ENCODE measurements at places on chromosomes 1 and 21.

DNA sequence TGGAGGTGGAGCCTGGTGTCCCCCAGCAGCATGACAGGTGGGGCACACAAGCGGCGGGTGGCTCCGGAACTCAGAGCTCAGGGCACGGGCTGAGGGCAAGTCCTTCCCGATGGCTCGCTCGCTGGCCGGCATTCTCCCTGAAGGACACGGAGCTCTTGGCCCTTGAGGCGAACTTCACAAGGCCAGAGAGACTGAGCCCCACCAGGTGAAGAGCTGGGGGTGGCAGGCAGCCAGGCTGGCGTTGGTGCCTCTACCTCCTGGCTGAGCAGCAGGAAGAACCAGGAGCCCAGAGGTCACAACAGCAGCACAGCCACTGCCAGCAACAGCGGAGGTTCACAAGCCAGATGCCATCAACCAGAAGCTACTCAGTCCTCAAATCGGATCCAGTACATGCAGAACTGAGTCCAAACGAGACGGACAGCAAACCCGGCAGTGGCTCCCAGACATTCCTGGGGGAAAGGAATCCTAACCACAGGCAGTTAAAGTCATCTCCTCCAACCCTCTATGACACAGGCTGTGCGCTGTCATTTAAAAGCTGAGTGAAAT, 54.1 kb downstream of the NPHP4 start:
- no peak for DNase-seq

DNA sequence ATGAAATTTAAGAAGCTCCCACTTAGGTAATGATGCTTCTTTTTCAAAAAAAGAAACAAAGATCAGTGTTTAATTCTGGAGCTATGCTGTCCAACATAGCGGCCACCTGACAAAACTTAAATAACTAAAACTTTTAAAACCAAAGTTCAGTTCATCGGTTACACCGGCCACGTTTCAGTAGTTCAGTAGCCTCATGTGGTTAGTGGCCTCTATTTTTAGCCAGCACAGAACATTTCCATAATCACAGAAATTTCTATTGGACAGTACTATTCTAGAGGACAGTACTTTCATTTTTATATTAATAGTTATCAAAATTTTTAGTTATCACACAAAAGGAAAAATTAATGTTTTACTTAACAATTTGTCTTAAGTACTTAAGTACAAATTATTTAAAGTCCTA, 141.0 kb downstream of the USP25 start:
- DNase-seq: no peak

GRCh38 chr21:42122398-42122797, 51.3 kb downstream of the UMODL1 start:
- DNase-seq: no peak

DNA sequence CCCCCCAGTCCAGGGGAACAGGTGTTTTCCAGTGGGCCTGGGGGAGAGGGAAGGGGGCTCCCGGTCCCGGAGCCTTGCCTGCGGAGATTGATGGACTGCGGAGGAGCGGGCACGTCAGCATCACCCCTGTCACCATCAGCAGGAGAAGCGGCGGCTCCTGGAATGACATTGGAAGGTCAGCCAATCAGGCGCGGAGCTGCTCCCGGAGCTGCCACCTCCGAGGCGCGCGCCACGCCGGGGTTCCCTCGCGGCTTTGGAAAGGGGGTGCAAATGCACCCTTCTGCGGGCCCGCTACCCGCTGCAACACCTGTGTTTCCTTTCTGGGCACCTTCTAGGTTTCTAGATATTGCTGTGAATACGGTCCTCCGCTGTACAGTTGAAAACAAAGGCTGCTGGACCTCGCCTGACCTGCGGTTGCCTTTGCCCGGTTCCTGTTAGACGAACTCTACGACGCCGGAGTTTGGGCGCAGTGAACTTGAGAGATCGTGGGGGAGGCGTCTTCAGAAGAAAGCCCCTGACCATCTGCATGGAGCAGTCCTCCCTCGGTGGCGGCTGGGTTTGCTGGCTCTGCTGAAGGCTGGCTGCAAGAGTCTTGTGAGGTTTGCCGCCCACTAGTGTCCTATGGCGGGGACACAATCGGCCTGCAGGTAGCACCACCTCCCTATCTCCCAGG, 5.3 kb downstream of the DSCAM start:
- peak; percentile 65 for DNase-seq

GRCh38 chr1:17795836-17796645, 40.9 kb downstream of the ACTL8 start:
- DNase-seq: no peak

- no peak for DNase-seq
Measured at GRCh38 chr1:113192242-113192641, 119.2 kb downstream of the LRIG2 start.

GRCh38 chr21:46031484-46031883, 49.9 kb downstream of the COL6A1 start:
- no peak for DNase-seq

- DNase-seq: peak; percentile 70
Measured at GRCh38 chr1:21782349-21782867, 541 bp downstream of the USP48 start.

DNA sequence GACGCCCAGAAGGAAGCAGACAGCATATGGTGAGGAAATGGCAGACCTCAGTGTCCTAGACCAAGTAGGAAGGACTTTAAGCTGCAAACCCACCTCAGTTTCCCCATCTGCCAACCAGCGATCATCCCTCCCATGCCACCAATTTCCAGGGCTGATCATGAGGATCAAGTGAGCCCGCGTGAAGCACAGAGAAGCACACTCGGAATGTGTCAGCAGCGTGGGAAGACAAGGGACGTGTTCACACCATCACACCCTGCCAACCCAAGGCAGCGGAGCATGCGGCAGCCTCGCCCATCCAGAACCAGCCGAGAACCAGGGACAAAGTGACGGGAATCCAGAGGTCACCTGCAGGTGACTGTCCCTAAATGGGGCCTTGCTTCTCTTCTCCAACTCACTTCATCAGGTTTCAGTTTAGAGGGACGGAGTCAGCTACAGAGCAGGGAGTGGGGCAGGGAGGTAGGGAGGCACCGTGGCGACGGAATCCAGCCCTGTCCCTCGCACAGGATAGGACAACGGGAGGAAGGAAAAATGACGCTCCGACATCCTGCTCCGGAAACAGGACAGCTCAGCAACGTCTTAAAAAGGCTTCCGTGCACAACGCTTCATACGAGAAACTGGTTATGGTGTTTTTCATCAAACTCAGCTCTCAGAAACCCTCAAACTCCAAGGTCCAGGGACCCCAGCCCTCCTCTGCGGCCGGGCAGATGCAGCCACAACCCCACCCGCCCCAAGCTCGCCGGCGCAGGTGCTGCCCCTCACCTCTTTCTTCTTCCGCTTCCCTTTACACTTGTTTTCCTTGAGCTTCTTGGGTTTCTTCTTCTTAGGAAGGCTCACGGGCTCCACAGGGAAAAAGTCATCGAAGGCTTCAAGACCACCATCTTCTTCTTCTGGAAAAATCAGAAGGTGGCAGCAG, 12.5 kb downstream of the CHD5 start:
- DNase-seq: peak; percentile 19

GRCh38 chr1:67399199-67399993, 30.8 kb downstream of the SERBP1 start:
- DNase-seq: no peak

DNA sequence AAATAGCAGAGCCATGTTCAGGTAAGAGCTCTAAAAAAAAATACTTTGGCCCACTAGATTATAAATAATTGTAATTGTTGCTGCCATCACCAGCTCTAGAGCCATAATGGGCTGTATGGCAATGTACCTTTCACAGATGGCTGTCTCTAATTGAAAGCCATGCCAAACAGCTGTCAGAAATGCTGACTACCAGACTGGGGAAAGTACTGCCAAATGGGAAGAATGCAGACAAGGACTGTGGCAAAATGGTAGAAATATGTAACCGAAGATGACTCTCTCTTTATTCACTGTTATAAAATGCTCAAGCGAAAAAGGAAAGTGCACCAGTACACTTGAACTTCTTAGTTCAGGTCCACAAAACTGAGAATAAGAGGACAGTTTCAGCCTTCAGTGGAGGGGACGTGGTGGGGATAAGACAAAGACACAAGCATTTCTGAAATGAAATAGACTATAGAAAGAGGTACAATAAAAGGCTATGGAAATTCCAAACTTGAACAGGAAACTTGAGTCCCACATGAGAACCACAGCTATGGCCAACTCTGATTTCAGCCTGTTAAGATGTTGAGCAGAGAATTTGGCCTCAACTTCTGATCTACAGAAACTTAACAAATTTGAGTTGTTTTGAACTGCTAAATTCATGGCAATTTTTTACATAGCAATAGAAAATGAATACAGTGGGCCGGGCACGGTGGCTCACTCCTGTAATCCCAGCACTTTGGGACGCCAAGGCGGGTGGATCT, 46.5 kb upstream of the LPGAT1 start:
- DNase-seq: no peak

- no peak for DNase-seq
Measured at GRCh38 chr1:40606978-40607377, 58.5 kb downstream of the RIMS3 start.

DNA sequence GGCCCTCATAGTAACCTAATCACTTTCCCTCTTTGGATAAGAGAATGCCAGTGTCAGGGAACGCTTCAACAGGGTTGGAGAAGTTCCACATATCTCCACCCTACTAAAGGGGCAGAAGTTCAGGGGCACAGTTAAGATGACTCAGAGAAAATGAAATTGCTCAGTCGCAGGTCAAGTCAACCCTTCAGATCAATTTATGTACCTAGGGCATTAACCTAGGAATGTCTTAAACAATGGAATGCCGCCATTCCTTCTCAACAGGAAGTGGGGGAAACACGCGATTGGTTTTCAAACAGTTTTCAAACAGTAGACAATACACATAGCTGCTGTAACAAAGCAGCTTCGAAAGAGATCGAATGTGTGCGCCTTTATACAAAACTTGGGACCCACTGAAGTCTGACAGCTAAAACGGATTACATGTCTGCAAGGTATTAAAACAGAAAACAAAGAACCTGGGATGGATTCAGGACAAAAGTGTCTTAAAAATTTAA, 897 bp downstream of the SLC25A24 start:
- DNase-seq: no peak

- no peak for DNase-seq
Measured at GRCh38 chr1:61808321-61808720, 66.0 kb downstream of the PATJ start.

DNA sequence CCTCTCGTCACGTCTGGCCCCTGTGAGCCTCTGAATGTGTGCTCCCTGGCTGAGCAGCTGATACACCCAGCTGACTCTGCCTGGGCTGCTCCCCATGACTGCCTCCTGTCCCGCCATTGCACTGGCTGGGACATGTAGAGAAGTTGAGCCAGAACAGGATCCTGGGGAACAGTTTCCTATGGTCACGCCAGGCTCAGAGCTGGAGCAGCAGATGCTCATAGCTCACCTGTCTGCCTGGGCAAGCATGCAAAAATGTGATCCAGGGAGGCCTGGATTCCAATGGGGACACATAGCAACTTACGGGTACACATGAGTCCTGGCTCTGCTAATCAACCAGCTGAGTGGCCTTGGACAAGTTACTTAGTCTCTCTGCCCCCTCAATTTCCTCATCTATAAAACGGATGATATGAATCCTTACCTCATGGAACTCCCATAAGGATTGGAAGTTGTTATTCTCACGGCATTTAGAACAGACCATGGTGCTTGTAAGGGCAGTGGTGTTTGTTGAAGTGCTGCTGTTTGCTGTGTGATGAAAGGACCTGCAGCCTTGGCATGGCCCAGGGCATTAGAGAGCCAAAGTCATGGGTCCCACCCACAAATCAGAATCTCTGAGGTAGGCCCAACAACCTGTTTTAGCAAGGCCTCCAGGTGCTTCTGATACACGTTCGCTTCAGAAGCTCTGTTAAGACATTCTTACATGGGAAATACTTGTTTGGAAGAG, 150.3 kb upstream of the VANGL1 start:
- no peak for DNase-seq

- DNase-seq: no peak
Measured at GRCh38 chr1:31120783-31121180, 55.3 kb upstream of the PUM1 start.

- DNase-seq: no peak
Measured at GRCh38 chr1:25532970-25533369, 10.4 kb upstream of the LDLRAP1 start.

- DNase-seq: no peak
Measured at GRCh38 chr21:43758111-43758641, 17.9 kb downstream of the CSTB start.

- no peak for DNase-seq
Measured at GRCh38 chr1:244150665-244151064, 99.6 kb downstream of the ZBTB18 start.

DNA sequence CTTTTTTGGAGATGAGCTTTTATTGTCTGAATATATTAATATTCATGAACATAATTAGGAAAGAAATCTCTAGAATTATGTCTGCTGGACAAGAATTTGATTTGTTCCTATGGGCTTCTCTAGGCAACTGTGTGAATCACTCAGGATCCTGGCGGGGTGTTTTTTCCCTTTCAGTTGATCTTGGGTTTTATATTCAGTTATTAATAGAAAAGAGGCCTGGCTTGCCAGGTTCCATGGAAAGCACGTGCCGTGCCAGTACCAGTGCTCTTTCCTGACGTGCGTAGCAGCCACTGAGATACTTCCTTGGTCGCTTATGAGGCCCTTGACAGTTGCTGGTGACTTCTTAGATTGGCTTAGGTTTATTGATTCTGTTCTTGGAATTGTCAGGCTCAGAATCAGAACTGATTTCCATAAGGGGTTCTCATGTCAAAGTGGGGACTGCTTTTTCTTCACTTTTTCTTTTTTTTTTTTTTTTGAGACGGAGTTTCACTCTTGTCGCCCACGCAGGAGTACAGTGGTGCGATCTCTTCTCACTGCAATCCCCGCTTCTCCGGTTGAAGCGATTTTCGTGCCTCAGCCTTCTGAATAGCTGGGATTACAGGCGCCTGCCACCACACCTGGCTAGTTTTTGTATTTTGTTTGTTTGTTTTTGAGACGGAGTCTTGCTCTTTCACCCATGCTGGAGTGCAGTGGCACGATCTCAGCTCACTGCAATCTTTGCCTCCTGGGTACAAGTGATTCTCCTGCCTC, 48.7 kb upstream of the KIF1B start:
- DNase-seq: no peak

GRCh38 chr1:228314315-228314657, 92.3 kb downstream of the TRIM11 start:
- no peak for DNase-seq

GRCh38 chr1:14946684-14947238, 206.8 kb upstream of the TMEM51 start:
- no peak for DNase-seq

DNA sequence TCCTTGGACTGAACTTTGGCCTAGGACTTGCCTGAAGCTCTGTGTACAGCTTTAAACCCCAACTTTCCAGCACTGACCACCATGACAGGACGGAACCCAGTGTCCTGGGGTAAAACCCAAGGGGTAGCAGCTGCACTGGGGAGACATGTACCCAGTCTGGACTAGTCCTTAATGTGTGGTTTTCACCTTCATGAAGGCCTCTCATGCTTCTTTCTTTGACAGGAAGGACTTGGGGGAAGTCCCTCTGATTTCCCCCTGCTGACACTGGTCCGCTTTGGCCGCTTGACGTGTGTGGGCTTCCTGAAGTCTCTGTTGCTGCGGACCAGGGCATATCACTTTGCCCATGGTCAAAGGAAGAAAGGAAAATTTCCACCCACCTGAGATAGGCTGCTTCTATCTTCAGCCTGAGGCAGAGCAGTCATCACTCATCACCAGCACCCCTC, 66.3 kb upstream of the PRDX6 start:
- DNase-seq: no peak

- DNase-seq: no peak
Measured at GRCh38 chr21:28518630-28519029, 474.0 kb downstream of the LTN1 start.

GRCh38 chr1:115300087-115300876, 37.8 kb downstream of the NGF start:
- no peak for DNase-seq
